ENCODE measurements at places on chromosomes 13 and 19.
A peak's percentile ranks its signal among the peaks of the same experiment; 100 is the strongest.

GRCh38 chr19:36987091-36987490 is 71.0 kb downstream of the ZNF568 start:
- DNase-seq: no peak

- DNase-seq: no peak
These were observed 15.7 kb upstream of the IGFL4 start for GRCh38 chr19:46056536-46056935.

DNA sequence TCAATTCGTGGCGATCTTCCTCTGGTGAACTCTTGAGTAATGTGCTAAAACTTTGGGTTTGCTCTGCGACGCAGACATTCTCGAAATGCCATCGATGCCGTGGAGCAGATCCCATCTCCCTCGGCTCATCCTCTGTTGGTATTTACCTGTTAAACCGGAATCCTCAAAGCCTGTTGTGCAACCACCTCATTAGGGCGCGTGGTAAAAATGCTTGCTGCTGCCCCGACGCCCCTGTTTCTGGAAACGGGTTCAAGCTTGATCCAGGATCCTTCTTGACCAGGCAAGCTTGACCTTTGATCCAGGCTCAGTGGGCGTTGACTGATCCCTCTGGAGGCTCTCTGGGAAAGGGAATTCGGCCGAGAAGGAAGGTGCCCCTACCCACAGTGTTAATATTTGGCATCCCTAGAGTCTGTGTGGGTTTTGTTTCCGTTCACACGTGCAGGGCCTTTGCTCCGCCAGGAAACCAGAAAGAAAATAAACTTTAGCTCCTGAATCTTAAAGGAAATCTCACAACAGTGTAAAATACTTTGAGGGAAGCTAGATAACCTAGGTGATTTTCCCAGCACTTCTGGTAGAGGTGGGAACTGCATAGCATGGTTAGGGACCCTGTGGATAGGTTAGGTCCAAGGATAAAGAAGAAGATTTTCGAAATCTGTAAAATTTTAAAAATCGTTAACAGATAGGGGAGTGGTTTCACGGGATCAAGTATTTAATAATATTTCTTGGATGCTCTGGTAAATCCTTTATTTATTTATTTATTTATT is 1.1 kb downstream of the LSM14A start:
- no peak for DNase-seq

- DNase-seq: no peak
These were observed 371.4 kb downstream of the KCNRG start for GRCh38 chr13:50386541-50387050.

- DNase-seq: no peak
These were observed 9.9 kb upstream of the RCBTB2 start for GRCh38 chr13:48542581-48543341.

- no peak for DNase-seq
These were observed 903.9 kb downstream of the UQCRFS1 start for GRCh38 chr19:28309070-28309469.

DNA sequence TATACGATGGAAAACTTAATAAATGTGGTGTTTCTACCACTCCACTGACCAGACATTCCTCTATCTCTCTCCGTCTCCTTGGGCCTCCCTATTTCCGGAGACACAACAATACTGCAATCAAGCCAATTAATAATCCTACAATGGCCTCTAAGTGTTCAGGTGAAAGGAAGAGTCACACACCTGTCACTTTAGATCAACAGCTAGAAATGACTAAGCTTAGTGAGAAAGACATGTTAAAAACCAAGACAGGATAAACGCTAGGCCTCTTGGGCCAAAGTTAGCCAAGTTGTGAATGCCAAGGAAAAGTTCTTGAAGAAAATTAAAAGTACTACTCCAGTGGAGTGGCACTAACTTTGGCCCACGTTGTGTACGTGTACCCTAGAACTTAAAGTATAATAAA is 22.5 kb downstream of the ZDHHC20 start:
- no peak for DNase-seq

GRCh38 chr13:59534806-59535205 is 628.9 kb downstream of the DIAPH3 start:
- DNase-seq: no peak

- DNase-seq: no peak
These were observed 83.0 kb downstream of the USP12 start for GRCh38 chr13:27088619-27089018.

GRCh38 chr13:41465241-41465847 is 8.0 kb downstream of the RGCC start:
- DNase-seq: no peak

GRCh38 chr19:4278419-4279266 is at the start of gene SHD:
SHD (plus strand) TSS chr19:4279266; CDS start chr19:4280064, 798 bp downstream.
- no peak for DNase-seq

GRCh38 chr13:53180684-53181083 is 152.1 kb downstream of the OLFM4 start:
- no peak for DNase-seq

DNA sequence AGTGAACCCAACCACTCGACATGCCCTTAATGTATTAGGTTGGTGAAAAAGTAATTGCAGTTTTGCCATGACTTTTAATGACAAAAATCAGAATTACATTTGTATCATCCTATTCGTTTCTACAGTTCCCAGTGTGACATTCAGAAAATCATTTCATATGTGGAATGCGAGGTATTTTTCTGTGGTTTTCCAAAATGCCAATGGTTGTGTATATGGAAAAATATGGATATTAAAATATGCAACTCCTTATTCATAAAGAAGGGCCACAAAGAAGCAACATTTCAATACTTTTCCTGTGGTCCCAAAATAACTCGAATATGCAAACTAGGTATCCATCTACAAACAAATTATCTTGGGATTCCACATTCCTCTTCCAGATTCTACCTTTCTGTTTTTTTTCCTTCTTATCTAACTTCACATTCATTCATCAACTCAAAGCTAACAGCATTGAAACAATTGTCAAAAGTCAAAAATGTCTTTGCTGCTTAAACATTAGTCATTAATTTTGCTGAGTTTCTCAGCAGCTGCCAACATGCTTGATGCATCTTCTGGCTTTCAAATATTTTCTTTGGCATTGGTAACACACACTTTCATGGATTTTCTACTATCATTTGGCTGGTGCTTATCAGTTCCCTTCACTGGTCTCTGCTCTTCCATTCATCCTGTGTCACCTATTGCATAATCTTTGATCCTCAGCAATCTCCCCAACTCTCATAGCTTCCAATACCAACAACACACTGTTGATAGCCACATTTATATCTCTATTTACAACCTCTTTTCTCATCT is 1445.4 kb downstream of the EFNB2 start:
- DNase-seq: no peak

DNA sequence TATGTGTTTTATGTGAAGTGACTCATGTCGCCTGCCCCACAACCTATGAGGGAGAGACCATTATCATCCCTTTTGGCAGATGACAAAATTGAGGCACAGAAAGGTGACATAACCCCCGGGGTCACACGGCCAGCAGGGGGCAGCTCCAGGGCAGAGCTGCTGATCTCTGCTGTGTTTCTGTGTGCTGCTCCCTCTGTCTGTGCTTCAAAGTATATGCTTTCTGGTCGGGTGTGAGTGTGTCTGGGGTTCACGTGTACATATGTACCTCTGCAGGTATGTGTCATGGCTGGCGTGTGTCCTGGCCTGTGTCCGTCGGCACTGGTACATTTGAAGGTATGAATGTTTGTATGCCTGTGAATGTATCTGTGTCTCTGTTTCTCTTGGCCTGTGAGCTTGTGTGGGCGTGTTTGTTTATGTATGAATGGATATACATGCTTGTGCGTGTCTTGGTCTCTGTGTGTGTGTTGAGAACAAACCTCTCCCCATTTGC is 7.1 kb downstream of the LIPE start:
- DNase-seq: no peak

GRCh38 chr13:25302121-25302520 is 696 bp downstream of the NUP58 start:
- DNase-seq: no peak

- DNase-seq: no peak
These were observed 125.2 kb downstream of the RAB20 start for GRCh38 chr13:110436276-110436675.

GRCh38 chr19:1089891-1090290 is 5.3 kb downstream of the POLR2E start:
- no peak for DNase-seq

DNA sequence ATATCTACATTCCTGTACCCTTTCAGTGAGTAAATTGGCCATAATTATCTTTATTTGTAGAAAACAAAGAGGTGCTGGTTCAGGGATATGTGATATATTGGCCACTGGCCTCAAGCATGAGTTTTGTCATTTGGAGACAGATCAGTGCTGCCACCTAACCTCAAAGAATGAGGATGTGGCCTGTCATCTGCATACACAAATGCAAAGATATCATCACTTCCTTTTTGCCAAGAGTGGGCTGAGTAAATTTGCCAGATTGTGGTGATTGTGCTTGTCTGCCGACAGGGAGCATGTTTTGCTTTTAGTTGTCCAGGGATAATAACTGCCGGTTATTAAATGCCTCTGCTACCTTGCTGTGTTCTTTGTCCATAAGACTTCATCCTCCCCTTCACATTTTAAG is 44.2 kb downstream of the WASF3 start:
- no peak for DNase-seq

GRCh38 chr13:107842562-107843180 is 372.7 kb downstream of the LIG4 start:
- DNase-seq: no peak

DNA sequence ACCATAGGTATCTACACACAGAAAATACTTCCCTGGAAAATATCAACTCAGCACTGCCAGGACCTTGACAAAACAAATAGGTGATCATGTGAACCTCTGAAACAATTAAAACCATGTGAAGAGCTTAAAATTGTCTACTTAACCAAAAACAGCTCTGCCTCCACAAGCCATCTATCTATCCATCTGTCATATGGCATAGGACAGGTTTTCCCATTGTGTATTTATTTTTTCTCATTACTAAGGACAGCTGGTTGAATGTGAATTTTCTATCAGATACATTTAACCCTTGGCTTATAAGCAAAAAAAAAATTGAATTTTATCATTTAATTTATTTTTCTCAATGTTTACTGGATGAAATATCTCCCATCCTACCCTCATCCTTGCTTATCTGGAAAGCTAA is 279.5 kb downstream of the PCDH9 start:
- no peak for DNase-seq

GRCh38 chr13:97873398-97873797 is 80.1 kb upstream of the IPO5 start:
- DNase-seq: no peak

GRCh38 chr19:12885749-12886650 is 1.0 kb downstream of the KLF1 start:
- DNase-seq: no peak

DNA sequence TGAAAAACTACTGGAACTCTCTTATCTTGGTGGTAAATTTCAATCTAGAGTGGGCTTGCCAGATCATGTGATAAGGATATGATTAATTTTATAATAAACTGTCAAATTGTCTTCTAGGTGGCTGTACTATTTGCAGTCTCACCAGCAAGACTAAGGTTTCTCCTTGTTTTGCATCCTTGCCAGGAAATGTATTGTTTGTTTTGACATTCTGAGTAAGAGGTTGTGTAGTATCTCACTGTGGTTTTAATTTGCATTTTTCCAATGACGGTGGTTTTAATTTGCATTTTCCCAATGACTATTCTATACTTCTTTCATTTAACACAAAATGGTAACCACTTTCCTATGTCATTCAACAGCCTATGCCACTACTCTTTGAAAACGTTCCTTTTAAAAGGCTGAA is 2.0 kb downstream of the CAB39L start:
- no peak for DNase-seq

GRCh38 chr13:75258159-75258782 is 223.7 kb downstream of the TBC1D4 start:
- no peak for DNase-seq

- DNase-seq: no peak
These were observed 55.8 kb upstream of the KCTD15 start for GRCh38 chr19:33740811-33741396.

- no peak for DNase-seq
These were observed 78.0 kb downstream of the KLF5 start for GRCh38 chr13:73136776-73137175.

DNA sequence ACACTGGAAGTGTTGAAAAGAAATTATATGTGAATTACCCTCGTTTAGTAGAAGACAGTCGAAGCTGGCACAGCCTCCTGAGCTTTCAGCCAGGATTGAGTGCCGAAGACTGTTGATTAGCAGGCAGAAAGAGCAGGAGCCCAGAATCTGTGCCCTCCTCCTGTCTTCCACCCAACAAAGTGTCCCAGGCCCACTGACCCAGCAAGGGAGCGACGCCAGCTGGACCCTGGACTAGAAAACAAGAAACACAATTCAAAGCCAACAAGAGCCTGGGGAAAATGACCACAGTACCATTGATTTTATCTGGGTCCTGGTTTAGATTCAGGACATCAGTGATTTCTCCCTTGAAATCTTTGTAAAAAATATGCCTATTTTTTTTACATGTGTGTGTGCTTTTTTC is 120.7 kb downstream of the RXFP2 start:
- no peak for DNase-seq

DNA sequence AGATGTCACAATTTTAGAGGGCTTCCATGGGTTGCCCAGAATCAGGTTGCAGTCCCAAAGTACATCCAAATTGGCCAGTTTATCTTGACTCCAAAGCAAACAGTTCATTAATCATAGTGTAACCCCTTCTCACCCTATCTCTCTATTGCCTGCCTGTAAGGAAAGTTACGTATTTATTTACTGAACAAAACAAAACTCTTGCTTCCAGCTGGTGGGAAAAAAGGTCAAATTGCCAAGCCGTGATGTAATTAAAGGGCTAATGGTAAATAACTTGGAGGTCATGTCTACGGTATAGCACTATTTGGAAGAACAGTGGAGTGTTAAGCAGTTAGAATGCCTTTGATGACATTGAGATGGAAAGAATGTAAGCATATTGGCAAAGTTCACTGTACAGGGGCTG is 214.0 kb downstream of the DLEU7 start:
- DNase-seq: no peak

GRCh38 chr13:46522748-46523030 is 30.3 kb upstream of the LRCH1 start:
- no peak for DNase-seq

DNA sequence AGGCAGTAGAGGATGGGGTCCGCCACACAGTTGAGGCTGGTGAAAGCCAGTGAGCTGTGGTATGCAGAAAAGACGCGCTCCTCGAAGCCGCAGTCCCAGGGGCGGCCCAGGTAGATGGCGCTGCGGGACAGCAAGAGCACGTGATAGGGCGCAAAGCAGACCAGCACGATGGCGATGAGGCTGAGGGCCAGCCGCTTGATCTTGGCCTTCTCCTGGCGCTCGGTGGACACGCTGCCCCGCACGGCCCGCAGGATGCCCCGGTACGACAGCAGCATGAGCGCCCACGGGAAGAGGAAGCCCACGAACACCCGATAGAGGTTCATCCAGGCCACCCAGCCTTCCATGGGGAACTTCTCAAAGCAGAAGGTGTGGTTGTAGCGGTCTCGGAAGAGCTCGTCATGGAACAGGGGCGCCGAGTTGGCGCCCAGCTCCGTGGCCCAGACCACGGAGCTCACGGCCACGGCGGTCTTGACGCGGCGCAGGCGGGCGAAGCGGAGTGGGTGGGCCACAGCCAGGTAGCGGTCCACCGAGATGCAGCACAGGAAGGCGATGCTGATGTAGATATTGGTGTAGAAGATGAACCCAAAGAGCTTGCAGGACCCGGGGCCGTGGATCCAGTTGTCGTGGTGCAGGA is 6.5 kb upstream of the OPA3 start:
- DNase-seq: peak; percentile 71

- no peak for DNase-seq
These were observed 16.5 kb downstream of the TYK2 start for GRCh38 chr19:10363789-10364281.

- DNase-seq: no peak
These were observed 8.6 kb downstream of the PTBP1 start for GRCh38 chr19:805600-806550.

- DNase-seq: no peak
These were observed 300.7 kb downstream of the DNAJC15 start for GRCh38 chr13:43324129-43324528.

Data from NCI-H1930 (cell line).